ENCODE measurements at places on chromosomes 4 and X.

GRCh38 chr4:105613306-105613705 is 60.9 kb downstream of the ARHGEF38 start:
- no peak for DNase-seq

DNA sequence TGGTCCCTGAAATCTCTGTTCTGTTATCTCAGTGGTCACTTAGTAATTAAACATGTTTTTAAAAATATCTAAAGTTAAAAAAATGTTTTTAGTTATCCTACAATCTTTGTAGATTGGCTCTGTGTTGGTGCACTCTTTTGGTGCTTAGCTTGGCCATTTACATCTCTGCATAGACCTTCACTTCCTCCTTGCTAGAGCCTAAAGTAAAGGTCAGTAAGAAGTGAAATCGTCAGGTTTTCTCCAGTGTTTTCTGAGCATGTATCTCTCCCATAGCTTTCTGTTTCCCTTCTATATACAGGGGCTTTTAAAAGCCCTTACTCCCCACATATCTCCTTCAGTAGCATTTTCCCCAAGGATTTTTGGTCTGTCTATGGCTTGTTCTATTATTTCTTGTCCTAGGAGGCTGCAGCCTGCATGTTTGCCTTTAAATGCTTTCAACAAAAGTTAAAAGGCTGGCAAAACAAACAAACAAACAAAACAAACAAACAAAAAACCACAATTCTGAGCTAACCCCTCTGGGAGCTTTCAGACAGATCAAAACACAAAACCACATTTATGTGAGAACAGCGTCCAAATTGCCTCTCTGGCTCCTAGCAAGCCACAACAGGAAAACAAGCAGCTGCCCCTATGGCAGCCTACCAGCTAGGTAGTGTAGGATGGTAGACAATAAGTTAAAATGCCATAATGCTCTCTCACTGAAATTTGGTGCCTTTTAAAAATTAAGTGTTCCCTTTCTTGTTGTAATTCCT is 27.3 kb upstream of the GPRASP2 start:
- no peak for DNase-seq

GRCh38 chr4:83340692-83341343 is 6.2 kb upstream of the HPSE start:
- DNase-seq, result no peak

GRCh38 chrX:68919707-68920106 is 90.9 kb downstream of the EFNB1 start:
- DNase-seq, result no peak
